ENCODE measurements at places on chromosomes 5 and 9. TPM values are rescaled to one million over a fixed set of nuclear protein-coding genes. Genes with fewer than 3 reads are reported as not detected.

Gene SLC6A18
- not detected for total RNA-seq

Gene ACSL6
- total RNA-seq = not detected

DNA sequence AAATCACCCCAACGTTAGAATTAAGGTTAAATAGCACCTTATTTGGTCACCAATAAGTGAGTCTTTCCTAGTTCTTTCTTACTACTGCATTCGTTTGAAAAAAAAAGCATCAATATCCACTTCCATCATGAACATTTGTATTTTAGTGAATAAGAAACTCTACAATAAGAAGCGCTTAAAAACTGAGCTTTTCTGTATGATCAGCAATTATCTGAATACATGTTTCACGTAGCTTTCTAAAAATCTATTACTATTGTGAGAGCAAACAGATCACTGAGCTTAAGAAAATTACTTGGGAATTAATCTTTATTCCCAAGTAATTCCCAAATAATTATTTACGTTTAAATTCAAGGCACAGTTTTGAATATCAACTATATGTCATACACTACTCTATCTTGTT, 32.5 kb downstream of the ZDHHC21 start:
- no peak for DNase-seq

Gene FGF1
- 4.7 TPM for total RNA-seq

GRCh38 chr5:134024811-134025210, 20.0 kb upstream of the VDAC1 start:
- no peak for DNase-seq

Gene CLIC3
- total RNA-seq = 2.4 TPM

Gene MYO10
- total RNA-seq = 31.5 TPM

Gene SLC28A3
- 0.58 TPM for total RNA-seq

GRCh38 chr5:95878417-95879323, 56.1 kb upstream of the GLRX start:
- no peak for DNase-seq

GRCh38 chr5:142250119-142250518, 74.7 kb downstream of the SPRY4 start:
- no peak for DNase-seq

GRCh38 chr5:40309851-40310250, 369.9 kb upstream of the PTGER4 start:
- DNase-seq = no peak

- no peak for DNase-seq
Observed at GRCh38 chr5:132424167-132424880, 54.8 kb downstream of the SLC22A5 start.

Gene IFNA21
- total RNA-seq = not detected

Gene EFCAB9
- total RNA-seq = not detected

Gene SPINK13
- total RNA-seq = 0.58 TPM

- DNase-seq = no peak
Observed at GRCh38 chr5:159073026-159073425, 26.7 kb downstream of the EBF1 start.

DNA sequence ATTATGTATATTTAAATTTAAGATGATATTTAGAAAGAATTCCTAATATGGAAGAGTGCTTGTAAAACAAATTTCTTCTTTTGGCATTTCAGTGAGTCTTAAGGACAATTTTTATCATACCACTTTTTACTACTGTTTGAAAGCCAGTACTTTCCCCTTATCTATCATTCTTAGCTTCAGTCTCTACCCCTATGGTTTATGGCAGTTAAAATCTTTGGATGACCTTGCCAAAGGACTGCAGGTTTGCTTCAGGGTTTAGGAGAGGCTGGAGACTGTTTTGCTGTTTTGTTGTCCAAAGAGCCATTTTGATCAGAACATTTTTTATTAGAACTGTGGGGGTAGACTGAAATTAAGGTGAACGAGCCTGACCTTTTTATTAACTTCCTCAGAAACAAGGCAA, 30.8 kb downstream of the SLC38A9 start:
- DNase-seq = no peak

DNA sequence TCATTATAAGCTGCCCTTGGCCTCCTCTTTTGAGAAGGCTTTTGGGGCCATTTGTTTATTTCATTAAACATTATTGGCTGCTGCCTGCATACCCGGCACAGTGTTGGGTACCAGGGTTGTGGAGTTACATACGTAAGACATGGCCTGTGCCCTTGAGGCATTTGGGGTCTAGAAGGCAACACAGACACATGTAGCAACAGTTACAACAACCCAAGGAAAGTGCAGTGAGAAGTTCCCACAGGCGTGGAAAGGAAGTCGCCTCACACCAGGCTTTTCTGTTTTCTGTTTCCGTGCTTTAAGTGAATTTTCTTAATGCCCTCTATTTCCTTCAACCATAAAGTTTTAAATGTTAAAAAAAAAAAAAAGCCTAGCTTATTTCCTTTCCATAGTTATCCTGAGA, 47.4 kb downstream of the GALNT10 start:
- DNase-seq = no peak

DNA sequence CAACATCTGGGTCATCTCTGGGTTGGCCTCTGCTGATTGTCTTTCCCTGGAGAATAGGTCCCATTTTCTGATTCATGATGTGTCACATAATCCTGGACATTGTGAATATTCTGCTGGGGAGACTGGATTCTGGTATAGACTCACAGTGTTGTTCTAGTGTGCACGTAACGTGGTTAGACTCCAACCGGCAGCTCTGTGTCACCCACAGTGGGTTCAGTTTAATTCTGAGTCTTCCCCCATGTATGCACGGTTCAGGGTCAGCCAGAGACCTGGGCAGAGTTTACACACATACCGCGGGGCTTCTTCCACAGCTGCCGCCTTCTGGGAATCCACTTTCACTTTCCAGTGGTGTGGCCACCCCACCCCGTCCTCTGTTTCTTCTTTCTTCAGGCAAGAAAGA, 38.0 kb upstream of the LRRC14B start:
- DNase-seq = no peak

GRCh38 chr5:7015586-7016256, 302.5 kb downstream of the TENT4A start:
- DNase-seq = no peak

Gene LHX3
- total RNA-seq = not detected

- DNase-seq = peak; percentile 13
Observed at GRCh38 chr9:63816751-63817621, 1468.0 kb downstream of the FOXD4L5 start.

Gene DAB2IP
- 11.6 TPM for total RNA-seq

- no peak for DNase-seq
Observed at GRCh38 chr9:129094387-129095169, 13.7 kb downstream of the DOLPP1 start.

- DNase-seq = no peak
Observed at GRCh38 chr9:26770821-26771220, 121.8 kb downstream of the CAAP1 start.

- DNase-seq = no peak
Observed at GRCh38 chr9:7177383-7177782, 419.6 kb downstream of the KDM4C start.

DNA sequence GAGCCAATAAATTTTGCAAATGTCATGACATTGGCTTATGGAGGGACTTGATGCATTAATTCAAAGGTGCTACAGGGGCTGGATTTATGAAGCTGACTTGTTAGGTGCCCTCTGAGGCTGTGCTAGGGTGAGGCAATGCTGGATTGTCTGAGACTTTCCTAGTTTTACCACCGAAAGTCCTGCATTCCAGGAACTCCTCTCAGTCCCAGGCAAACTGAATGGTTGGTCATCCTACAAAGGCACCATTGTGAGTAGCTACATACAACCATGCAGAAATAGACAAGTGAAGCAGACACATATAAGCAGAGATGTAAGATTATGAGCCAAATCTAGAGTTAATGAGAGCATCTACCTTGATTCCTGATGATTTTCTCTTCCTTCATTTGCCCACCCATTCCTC, 95.3 kb downstream of the LIX1 start:
- DNase-seq = no peak

DNA sequence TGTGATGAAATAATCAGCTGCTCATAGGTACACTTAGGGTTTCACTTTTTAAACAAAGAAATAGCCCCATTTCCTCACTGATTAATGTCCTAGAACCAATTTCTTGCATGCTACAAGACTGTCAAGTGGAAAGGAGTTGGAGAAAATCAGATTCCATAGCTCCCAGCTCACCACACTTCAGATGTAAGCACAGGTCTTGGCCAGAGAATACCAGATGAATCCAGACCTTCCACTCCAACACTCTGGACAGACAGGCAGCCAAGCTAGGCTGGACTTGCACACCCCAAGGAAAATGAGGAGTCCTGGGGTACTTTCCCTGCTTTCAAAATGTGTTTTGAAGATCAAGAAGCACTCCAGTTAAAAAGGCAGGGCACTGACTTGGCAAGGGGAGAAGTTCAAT, 68.5 kb downstream of the KLHL3 start:
- DNase-seq = peak; percentile 46

DNA sequence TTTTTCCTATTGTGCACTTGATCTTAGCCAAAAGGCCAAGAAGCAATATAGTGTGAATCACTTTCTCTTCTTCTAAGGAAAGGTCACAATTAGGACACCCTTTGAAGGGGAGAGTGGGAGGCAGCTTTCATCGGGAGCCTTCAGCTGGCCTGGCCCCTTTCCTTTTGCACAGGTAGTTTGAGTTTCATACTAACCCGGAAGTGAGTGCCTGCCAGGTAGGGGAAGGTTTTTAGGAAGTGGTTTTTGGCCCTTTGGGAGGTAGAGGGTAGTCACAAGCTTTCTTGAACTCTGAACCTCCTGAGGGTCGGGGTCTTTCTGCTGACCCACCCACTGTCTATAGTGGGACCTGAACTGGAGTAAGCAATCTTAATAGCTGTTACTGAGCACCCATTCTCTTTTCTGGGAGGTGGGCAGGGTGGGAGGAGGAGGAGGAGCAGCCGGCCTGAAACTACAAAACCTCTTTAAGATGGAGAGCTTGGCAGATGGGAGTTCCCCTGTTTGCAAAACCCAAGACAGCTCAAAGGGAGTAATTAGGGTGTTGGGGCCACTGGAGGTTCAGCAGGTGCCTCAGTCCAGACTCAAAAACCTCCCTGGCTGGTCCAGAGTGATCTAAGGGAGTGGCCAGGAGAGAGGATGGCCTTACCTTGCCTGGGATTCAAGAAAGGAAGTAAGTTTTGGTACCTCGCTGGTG, 6.0 kb downstream of the LARP1 start:
- DNase-seq = no peak

Gene CCDC152
- total RNA-seq = 2.7 TPM

GRCh38 chr5:11564706-11565105, 339.5 kb downstream of the CTNND2 start:
- no peak for DNase-seq

Gene ABHD17B
- total RNA-seq = 16.9 TPM

DNA sequence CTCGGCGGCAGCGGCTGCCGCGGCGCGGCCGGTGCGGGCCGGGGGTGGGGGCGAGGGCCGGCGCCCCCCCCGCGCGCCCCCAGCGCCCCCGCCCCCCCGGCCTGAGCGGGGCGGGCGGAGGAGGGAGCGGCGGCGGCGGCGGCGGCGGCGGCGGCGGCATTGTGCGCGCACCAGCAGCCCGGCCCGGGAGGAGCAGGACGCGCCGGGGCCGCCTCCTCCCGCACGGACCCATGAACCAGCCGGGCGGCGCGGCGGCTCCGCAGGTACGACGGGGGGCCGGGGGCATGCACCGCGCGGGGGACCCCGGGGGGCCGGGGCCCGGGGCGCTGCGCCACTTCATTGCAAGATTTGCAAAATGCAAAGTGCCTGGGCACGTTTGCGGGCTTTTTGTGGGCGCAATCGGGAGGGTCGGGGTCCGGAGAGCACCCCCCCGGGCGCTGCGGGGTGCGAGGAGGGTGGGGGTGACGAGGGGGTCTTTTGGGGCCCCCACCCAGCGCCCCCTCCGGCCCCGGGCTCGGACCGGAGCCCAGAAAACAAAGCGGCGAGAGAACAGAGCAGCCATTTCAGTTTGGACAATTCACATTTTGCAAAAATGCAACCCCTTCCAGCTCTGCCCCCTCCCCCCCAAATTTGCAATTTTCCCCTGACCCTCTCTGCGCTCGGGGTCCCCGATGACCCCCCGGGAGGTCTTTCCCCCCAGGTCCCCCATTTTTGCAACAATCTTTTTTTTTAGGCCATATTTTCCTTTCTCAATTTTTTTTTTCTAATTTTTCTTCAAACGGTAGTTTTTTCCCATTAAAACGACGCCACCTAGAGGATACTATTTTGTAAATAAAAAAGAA, at the start of gene ZNF618:
TSS of gene ZNF618 (plus strand) at position 159 of the 842 bp plus-strand sequence. CDS start at position 231, 72 bp downstream.
- DNase-seq = no peak

Gene SLC6A3
- not detected for total RNA-seq

DNA sequence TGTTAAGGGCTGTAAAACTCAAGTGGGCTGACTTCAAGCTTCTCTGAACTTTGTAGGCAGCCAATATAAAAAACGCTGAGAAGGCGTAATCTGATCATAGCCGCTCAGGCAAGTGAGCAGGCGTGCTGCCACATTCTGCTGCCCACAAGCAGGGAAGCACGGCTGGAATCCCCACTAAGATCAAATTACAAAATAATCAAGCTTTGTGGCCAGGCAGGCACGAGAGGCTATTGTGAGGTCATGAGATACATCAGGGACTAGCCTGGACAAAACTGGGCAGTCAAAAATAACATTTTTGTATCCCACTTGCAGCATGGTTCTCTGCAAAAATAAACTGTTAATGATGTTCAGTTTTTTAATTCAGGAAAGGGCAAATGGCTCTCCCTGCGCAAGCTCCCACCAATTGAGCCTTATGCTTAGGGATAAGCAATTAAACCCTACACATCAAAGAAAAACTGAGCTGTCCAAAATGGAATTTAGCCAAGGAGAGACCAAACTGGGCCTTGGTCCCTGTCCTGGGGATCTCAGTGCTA, 64.0 kb downstream of the POU5F2 start:
- peak; percentile 71 for DNase-seq

- peak; percentile 99 for DNase-seq
Observed at GRCh38 chr5:44875661-44876605, 67.2 kb downstream of the MRPS30 start.

DNA sequence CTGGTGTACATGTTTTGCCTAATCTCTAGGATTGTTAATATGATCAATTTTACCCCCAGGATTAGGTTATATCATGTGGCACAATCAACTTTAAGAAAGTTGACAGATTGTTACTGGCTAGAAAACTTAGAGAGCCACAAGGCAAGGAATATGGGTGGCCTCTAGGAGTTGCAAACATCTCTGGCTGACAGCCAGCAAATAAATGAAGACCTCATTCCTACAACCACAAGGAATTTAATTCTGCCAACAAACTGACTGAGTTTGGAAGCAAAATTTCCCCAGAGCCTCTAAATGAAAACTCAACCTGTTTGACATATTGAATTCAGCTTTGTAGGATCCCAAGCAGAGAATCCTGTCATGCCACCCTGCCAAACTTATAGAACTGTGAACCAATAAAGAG, 196.4 kb upstream of the PTGER4 start:
- DNase-seq = no peak

Gene TMED9
- 102 TPM for total RNA-seq

Gene ACER2
- 4.1 TPM for total RNA-seq

- no peak for DNase-seq
Observed at GRCh38 chr5:123182072-123182471, 93.0 kb downstream of the PRDM6 start.

Gene NR6A1
- total RNA-seq = 1.1 TPM

GRCh38 chr5:15160091-15160490, 288.5 kb upstream of the ANKH start:
- DNase-seq = no peak

- DNase-seq = peak; percentile 32
Observed at GRCh38 chr5:154092356-154093141, 53.8 kb downstream of the MFAP3 start.

GRCh38 chr5:40317023-40317422, 362.7 kb upstream of the PTGER4 start:
- no peak for DNase-seq

- DNase-seq = no peak
Observed at GRCh38 chr9:71233646-71234045, 112.2 kb upstream of the TRPM3 start.

GRCh38 chr5:155101697-155102096, 88.1 kb downstream of the KIF4B start:
- no peak for DNase-seq

Gene SLC36A3
- not detected for total RNA-seq

Data from epithelial cell of proximal tubule (primary cell).